ENCODE measurements at places on chromosomes 2 and 18.

GRCh38 chr18:23900994-23901393, 113.6 kb upstream of the TTC39C start:
- no peak for DNase-seq

DNA sequence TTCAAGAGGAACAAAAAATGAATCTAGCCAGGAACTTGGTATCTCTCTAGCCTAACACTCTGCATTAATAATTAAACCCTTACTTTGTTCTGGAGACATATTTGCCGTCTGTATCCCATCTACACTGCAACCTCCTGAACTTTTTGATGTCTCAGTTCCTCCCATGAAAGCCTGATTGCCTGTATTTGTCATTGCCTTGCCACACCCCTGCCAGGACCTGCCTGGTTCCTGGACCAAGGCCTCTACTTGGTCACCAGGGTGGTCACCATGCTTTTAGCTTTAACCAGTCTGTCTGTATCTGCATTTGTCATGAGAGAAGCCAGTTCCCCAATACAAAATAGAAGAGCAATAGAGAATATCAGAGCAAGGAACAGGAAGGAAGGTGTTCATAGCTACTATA, 58.8 kb upstream of the NOL4 start:
- no peak for DNase-seq

DNA sequence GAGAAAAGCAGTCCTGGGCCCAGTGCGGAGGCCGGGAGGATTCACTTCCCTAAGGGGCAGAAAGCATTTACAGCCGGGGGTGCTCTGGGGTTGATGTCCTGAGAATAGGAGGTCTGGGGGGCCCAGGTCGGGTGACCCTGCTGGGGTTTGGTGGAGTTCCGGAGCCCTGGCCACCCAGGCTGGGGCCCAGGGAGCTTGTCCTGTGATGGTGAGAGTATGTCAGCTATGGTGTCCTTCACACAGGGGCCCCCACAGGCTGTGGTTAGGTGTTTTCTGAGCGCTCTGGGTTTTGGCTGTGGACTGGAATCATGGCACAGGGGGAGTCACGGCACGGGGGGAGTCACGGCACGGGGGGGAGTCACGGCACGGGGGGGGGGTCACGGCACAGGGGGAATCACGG, 54.5 kb upstream of the TMEM18 start:
- DNase-seq, result no peak

GRCh38 chr2:207926133-207926988, 99.0 kb downstream of the PLEKHM3 start:
- no peak for DNase-seq

GRCh38 chr2:47486841-47487497, 84.0 kb downstream of the MSH2 start:
- no peak for DNase-seq

- DNase-seq, result no peak
These were observed 293.6 kb upstream of the SESTD1 start for GRCh38 chr2:179558010-179558934.

GRCh38 chr2:62200291-62200841, 4.5 kb downstream of the B3GNT2 start:
- no peak for DNase-seq

DNA sequence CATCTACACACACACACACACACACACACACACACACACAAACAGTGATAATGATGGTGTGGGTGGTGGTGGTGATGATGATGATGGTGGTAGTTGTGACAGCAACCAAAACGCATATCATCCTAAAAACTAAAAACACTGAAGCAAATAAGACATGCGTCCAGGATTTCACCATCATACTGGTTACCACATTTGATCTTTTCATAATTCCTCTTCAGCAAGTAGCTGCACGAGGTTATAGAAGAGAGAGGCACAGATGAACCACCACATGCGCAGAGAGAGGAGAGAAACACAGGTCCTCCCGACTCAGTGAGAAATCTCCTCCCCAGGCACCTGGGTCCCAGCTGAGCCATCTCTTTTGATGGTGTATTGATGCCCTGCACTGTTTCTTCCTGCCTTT, 393.3 kb downstream of the METTL4 start:
- no peak for DNase-seq

DNA sequence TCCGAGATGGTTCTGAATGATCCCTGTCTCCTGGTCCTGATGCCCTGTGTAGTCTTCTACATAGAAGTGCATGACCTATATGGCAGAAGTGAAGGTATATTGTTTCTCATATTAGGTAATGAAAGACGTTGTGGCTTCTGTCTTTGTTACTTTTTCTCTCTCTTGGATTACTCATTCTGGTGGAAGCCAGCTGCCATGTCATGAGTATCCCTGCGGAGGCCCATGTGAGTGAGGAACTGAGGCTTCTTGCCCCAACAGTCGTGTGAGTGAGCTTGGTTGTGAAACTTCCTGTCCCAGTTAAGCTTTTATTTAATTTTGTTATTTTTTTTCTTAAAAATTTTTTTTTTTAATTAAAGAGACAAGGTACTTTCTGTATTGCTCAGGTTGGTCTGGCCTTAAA, 134.7 kb downstream of the UBR3 start:
- DNase-seq, result no peak

GRCh38 chr2:120936476-120937334, 201.0 kb downstream of the GLI2 start:
- DNase-seq, result no peak

GRCh38 chr18:75211626-75211952, 992 bp downstream of the TSHZ1 start:
- no peak for DNase-seq

DNA sequence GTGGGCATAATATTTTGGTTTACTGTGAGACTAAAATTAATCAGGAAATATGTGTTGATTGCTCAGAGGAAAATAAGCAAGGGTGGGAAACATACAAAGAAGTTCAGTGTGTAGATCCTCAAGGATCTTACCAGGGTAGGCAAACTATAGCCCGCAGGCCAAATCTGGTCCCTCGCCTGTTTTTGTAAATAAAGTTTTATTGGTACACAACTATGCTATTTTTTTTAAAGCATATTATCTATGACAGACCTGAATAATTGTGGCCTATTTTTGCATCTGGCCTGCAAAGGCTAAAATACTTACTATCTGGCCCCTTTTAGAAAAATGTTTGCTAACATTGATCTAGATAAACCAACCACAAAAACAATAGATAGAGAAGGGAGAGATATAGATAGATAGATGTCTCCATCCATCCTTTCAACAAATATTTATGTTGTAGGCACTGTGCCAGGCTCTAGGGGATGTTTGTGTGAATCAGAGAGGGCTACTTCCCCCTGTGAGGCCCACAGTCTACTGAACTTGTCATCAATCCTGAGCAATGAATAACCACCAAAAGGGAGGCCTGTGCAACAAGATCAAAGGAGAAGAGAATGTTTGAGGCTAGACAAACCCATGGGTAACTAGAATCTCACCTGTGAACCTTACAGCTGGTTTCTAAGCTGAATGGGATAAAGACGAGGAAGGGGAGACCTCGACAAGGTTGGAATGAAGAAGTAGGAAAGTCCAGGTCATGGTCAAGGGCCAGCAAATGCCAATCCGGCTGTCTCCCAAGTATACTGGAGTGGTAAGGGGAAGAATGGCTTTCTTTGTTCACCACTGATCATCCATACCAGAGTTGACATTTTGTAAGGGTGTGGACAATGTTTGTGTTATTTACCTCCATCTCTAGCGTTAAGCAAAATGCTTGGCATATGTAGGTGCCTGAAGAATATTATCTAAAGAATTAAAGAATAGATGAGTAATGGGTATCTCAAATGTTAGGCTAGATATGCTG, 23.6 kb downstream of the ALPK2 start:
- no peak for DNase-seq

DNA sequence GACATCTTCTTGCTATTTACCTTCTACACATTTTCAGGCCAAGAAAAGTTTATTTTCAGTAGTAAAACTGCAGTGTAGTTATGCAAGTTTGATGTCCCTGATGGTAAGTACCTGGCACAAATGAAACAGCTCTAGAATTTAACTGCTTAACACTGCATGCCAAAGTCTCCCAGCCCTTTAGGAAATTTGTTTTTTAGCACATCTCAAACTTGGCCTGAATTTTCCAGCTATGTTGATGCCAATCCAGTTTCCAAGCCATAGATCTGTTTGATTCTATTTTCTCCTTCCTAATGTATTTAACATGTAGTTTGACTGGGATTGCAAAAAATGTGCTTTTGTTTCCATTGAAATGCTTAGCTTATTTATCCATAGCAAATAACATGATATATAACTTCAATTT, 29.3 kb upstream of the ZNF385B start:
- no peak for DNase-seq

DNA sequence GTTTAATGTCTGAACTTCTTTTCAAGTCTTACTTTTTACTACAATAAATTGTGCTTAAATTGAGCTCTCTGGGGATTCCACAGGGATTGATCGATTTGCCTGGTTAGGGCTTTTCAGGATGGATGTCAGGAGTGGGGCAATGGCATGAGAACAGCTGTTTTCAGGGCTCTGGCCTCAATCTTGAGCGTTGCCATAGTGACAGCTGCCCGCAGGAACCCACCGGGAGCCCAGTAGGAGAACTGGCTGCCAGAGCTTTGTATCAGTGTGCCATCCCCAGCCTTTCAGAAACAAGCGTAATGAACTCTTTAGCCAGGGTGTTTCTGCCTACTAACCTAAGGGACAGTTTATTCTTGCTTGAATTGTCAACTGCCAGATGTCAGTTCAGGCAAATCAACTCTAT, 93.5 kb downstream of the GALNT3 start:
- DNase-seq, result no peak

DNA sequence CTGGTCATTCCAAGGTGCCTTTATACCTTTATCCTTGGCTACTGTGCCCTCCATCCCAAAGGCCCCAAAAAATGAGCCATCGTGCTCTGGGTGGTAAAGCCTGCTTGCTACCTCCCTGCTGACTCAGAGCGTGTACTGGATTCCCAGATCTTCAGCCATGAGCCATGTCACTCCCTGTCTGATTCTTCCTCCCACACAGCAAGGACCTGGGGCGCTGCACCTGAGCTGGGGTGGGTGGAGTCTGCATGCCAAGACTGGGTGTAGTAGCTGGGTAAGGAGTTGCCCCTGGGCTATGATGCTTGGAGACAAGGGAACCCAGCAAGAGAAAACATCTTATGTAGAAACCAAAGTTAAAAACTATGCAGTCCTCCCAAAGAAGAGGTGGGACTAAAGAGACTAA, 37.2 kb upstream of the APCDD1 start:
- DNase-seq, result no peak

- no peak for DNase-seq
These were observed 46.1 kb downstream of the SDC1 start for GRCh38 chr2:20178666-20179465.

DNA sequence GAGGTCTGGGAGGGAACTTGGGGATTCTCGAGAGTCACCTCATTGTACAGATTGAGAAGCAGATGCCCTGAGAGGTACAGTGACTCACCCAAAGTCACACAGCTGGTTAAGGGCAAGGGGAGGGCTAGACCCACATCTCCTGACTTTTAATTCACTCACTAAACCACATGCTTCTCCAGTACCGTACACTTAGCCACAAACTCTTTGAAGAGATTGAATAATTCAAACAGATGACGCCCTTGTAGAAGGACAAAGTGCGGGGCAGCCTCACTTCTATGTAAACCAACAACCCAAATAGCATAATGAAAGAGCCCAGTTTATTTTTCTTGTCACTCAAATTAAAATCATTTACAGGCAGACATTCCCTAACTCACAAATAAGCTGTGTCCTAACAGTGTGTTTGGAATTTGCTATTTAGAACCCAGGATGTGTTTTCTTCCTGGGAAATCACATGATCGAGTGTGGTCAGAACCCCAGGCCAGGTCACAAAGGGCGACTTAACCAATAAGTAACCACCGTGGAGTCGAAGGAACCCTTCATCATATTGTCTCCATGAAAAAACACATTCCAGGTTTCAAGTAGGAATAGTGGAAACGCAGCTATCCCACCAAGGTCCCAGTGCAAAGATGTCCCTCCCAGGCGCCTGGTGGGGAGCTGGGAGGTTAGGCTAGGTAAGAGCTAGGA, 35.8 kb upstream of the PTPN4 start:
- no peak for DNase-seq

GRCh38 chr2:98134172-98135005, 47.4 kb downstream of the VWA3B start:
- DNase-seq, result peak; percentile 31

DNA sequence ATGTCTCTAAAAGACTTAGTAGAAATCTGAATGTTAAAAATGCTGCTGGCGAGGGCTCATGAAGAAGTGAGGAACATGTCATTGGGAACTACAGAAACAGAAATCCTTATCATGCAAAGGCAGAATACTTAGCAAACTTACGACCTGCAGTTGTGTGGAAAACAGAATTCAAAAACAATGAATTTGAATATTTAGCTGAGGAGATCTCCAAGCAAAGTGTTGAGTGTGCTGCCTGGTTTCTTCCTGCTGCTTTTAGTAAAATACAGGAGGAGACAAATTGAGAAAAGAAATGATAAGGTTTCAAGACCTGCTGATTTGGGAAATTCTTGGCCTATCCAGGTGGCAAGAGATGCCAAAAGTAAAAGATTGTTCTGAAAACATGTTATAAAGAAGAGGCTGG, 38.5 kb downstream of the METTL4 start:
- DNase-seq, result no peak

GRCh38 chr18:55494899-55495298, 93.1 kb downstream of the TCF4 start:
- DNase-seq, result no peak

DNA sequence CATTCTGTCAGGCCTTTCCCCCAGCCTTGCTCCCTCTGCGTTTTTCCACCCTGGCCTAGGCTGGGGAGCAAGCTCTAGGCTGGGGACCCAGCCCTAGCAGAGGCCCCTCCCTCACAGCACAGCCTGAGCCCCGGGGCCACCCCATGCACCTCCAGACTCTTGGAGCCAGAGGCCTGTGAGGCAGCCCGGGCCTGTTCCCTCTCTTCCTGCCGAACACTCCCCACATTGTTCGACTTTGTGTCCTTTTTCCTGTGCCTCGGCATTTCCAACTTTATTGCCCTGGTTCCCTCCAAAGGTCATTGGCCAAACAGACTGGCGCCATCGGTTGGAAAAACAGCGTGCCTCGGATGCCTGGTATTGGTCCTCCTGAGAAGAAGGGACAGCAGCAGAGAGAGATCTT, 79.7 kb downstream of the HS1BP3 start:
- no peak for DNase-seq

DNA sequence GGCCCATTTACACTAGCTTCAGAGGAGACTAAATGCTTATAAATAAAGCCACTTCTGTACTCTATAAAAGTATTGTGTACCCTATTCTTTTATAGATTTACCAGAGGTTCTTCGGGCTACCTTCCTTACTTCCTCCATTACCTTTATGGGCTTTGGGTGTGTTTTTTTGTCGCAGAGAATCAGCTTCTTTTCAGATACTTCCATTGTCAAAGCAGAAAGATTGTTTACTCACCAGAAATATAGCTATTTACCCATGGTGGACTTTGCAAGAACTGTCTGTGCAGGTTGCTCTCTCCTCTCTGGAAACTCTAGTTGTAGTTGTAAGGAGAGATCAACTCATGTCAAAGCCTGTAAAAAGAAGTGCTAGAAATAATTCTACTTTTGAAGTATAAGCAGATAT, 14.8 kb downstream of the CCDC121 start:
- DNase-seq, result no peak

- DNase-seq, result peak; percentile 39
These were observed 21.8 kb downstream of the ATG4B start for GRCh38 chr2:241659150-241659739.
